IPS-NIHi11 (cell line): ENCODE measurements at places on chromosomes 11 and 22.

DNA sequence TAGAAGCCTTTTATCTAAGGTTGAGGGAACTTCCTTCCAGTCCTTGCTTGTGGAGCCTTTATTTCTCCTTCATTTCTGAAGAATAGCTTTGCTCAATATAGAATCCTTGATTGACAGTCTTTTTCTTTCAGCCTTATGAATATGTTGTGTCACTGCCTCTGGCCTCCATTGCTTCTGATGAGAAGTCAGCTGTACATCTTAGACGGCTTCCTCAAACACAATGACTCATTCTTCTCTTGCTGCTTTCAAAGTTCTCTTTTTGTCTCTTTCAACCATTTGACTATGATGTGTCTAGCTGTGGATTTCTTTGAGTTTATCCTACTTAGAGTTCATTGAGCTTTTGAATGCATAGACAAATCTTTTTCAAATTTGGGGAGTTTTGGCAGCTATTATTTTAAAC, 893.2 kb downstream of the BRD1 start:
- DNase-seq: no peak

- no peak for DNase-seq
These were observed 26.4 kb downstream of the C11orf58 start for GRCh38 chr11:16764888-16765287.

DNA sequence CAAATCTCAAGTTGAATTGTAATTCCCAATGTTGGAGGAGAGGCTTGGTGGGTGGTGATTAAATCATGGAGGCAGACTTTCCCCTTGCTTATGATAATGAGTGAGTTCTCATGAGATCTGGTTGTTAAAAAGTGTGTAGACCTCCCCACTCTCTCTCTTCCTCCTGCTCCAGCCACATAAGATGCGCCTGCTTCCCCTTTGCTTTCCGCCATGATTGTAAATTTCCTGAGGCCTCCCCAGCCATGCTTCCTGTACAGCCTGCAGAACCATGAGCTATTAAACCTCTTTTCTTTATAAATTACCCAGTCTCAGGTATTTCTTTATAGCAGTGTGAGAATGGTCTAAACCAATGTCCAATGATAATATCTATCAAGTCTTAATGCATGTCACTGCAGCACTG, 34.2 kb downstream of the SOX6 start:
- no peak for DNase-seq

DNA sequence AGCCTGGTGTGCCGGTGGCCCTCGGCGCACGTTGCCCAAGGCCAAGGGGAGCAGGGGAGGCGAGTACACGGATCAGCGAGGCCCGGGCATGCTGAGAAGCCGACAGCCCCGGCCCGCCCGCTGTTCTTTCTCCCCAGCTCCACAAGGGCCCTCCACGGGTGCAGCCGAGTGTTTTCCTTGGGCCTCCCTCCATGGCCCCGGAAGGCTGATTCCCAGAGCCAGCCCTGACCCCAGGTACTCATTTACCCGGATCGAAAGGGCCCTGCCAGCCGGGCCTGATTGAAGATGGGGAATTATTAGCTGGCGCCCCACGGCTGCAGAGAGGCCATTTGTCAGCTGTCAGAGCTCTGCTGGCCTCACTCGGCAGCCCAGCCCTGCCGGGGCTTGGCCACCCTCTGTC, 53.1 kb downstream of the WNT7B start:
- DNase-seq: no peak

DNA sequence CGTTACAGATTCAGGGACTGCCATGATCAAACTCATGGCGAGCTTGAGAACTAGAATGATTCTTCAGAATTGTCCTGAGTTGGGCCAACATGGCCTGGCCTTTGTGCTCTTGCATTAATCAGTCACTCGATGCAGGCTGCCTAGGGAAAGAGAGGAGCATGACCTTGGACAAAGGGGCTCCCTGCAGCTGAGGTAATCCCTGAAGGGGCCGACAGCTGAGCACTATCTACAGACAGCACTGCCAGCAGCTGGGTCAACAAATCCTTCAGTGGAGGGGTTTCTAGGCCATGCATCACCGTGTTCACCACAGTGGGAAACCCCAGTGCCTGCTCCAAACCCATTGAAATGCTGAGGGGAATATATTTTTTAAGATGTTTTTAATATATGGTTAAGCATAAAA, 159.5 kb upstream of the POU2AF2 start:
- DNase-seq: peak; percentile 14

GRCh38 chr11:117634756-117635603, 162.0 kb downstream of the DSCAML1 start:
- DNase-seq: no peak

- no peak for DNase-seq
These were observed 11.3 kb upstream of the P2RY2 start for GRCh38 chr11:73206801-73207200.

DNA sequence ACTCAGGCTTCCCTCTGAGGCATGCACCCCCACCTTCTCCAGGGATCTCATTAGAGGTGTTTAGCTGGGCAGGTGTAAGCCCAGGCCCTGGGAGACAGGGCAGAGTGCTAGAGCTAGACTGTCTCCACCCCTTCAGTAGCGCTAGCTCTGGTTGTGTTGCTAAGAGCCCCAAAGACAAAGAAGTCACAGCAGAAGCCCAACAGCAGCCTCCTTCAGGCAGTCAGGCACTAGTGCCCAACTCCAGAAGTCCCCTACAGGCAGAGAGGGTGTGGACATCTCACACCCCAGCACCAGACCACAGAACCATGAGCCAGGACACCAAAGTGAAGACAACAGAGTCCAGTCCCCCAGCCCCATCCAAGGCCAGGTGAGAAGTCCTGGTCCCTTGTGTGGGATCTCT, at the start of gene CNGA4:
Gene CNGA4, plus strand, starts transcription at position 188 of the 400 bp plus-strand sequence. Its CDS starts 118 bp downstream, at position 306.
- DNase-seq: no peak

GRCh38 chr11:132466983-132467382, 1065.3 kb downstream of the OPCML start:
- DNase-seq: peak; percentile 10

DNA sequence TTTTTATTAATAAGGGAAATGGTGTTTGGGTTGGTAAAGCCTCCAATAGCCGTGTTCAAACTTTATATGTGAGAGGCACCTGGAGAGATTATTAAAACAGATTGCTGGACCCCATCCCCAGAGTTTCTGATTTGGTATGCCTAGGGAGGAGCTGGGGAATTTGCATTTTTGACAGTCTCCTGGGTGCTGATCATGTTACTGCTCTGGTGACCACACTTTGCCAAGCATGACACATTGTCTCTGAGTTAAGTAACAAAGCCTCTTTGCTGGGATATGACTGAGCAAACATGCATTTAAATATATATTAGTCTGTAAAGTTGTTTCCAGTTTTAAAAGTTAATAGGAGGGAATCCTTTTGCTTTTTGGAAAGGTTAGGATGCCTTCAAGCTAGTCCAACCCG, 140.4 kb downstream of the NAV2 start:
- no peak for DNase-seq

- DNase-seq: peak; percentile 58
These were observed 214.6 kb downstream of the NTM start for GRCh38 chr11:131584785-131585592.

- no peak for DNase-seq
These were observed 82.3 kb downstream of the RASSF10 start for GRCh38 chr11:13091373-13091772.

DNA sequence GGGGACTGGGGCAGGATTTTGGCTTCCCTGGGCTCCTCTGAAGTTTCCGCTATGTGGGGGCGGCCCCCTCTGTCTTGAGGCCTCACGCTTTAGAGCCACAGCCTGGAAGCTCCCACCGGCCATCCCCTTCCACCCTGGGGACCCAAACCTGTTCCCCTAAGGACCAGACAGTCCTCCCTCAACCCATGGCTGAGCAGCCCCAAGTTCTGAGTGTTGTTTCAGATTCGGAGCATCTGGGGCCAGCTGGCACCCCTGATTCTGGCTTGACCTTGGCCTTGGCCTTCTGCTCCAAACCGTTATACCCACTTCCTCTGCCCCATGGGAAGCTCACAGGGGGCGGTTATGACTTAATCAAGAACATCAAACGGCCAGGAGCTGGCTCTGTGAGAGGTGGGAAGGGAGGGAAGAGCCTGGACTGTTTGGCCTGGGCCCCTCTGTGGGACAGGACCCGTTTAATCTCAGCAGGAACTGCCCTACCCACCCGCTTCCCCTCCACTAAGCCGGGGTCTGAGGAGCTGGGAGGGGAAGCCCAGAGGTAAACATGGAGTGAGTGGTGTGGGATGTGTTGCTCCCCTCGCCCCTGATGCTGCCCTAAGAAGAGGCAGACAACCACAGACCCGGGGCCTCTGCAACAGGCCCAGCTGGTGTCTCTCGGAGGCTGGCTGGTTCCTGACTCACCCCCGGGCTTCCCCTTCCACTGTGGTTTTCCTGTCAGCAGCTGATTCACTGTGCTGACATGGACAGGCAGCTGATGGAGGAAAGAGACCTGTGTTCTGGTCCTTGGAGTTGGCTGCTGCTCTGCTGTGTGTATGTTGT, 3.4 kb downstream of the CD82 start:
- DNase-seq: no peak

DNA sequence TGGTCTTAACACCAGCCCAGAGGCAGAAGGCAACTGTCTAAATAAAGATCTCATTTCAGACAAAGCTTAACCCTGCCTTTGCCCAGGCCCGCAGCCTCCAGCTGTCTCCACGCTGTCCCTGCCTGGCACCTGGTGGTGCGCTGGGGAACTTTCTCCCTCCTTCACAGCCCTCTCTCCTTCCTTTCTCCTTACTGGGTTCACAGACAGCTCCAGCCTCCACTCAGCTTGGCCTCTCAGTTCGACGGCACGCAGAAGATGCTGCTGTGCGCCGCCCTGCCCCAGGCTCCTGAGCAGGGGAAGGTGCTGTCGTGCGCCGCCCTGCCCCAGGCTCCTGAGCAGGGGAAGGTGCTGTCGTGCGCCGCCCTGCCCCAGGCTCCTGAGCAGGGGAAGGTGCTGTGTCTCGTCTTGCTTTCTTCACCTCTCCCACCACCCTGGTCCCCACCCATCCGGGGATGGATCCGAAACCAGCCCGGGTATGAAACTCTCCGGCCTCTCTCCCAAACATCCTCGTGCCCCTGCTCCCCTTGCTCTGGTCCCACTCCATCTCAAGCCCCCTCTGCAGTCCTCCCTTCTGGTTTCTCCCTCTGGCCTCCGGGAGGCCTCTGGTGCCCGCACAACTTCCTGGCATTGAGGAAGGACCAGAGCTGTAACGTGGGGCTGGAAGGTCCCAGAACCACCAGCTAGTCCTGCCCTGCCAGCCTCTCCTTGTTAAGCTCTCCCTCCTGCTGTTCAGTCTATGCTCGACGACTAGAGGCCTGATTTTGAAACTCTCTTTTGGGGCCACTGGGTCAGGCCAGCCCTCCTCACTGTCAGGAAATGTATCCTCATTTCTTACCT, 22.9 kb upstream of the JAM3 start:
- peak; percentile 37 for DNase-seq

DNA sequence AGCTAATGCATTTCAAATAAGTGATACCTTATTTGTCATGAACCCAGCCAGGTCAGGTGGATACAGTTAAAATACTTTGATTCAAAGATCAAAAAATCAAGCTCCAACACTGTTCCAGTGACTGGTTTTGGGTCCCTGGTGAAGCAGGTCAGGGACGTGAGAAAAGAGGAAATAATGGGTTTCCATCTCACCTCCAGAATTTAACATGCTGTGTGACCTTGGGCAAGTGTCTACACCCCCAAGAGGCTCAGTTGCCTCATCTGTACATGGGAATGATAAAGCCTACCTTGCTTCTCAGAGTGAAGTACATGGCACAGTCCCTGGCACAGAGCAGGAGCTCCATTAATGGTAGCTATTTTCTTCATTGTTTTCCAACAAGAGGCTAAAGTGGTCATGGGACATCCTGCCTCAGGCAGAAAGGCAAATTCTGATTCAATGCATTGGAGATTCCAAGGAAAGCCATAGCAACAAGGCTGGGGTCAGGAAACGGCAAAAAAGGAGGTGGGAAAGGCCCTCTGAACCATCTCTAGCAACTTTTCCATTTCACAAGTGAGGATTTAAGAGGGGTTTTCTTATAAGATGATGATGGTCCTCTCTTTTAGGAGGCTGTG, 108.5 kb downstream of the CSNK2A3 start:
- DNase-seq: no peak

GRCh38 chr11:14255238-14255534, 103.8 kb downstream of the RRAS2 start:
- no peak for DNase-seq

DNA sequence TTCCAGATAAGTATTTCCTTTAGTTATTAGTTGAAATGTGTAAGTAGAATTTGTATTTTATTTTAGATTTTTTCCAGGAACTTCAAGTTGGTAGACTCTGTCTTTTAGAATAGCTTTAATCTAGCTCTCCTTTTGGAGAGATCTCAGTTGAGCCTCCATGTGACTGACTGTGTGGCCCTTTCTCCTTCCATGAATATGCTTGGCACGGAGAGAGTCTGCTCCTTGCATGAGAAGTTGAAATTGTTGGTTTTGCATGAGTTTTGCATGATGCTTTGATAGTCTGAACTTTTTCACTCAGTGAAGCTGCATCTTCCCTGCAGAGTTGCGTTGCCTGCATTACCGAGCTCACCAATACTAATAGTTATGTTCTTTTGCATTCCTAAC, 32.8 kb upstream of the CTTN start:
- DNase-seq: no peak

DNA sequence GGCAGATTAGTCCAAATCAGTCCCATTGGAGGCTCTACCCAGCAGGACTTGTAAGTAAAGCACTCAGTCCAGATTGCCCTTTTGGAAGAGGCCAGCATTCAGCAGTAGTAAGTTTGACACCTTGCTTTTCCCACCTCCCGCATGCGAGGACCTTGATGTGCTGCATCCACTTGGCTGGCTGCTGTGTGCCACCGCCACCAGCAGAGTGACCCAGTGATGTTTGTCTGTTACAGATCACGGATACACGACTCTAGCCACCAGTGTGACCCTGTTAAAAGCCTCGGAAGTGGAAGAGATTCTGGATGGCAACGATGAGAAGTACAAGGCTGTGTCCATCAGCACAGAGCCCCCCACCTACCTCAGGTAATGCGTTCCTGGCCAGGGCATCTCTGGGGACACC, 6.6 kb downstream of the SMARCB1 start:
- no peak for DNase-seq

DNA sequence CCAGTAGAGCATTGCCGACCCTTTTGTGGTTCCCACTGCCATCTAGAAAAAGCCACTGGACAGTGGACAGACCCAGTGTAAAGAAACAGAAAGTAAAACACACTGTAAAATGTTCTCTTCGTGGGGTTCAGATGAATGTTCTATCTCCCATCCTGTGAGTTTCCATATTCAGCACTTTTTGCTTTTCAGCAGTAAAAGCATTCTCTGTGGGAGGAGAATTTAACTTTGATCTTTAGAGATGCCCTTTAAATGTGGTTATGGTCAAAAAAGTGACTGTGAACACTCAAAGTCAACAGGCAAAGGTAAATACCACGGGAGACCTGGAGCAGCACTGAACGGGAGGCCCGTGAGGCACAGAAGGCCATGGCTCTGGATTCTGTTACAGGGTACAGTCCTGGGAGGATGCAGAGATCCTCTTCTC, 53.9 kb downstream of the FLI1 start:
- no peak for DNase-seq

- peak; percentile 42 for DNase-seq
These were observed 10.1 kb upstream of the PDGFB start for GRCh38 chr22:39254789-39255298.
